GM12892 (cell line): ENCODE measurements at places on chromosomes 12 and 14.
A peak's percentile ranks its signal among the peaks of the same experiment; 100 is the strongest.

DNA sequence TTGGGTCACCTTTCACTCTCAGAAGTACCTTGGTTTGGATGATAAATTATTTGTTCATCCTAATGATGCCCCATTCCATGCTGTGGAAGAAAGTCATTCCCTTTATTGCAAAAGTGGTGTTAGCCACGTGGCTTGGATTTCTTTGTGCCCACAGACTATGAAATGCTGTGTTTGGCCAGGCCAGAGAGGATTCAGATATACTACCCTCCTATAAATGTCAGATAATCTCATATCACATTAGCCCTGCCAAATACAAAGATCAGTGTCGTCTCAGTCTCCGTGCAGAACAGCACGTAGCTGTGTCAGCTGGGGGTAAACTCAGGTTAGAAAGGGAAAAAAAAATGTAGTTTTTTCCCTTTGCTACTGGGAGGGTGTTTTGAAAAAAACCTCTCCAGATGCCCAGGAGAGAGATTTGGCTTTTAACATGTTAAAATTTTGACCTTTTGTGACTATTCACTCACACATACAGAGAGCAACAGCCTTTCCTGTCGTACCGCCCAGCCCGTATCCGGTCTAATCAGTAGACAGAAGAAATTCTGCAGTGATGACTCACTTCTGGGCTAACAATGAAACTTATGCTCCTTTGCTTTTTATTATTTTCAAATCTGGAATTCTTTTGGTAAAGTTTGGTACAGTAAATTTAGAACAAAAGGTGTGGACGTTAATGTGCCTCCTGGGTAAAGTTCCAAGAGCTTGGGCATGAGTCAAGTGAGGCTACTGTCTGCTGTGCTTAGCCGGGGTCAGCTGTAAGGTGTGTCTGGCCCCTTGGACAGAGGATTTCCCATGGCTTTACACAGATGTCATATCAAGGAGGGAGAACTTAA lies 8.5 kb upstream of the PTPRB start:
- DNase-seq, result no peak

- DNase-seq, result peak; percentile 26
These were observed 10.0 kb downstream of the TMCC3 start for GRCh38 chr12:94640134-94640928.

DNA sequence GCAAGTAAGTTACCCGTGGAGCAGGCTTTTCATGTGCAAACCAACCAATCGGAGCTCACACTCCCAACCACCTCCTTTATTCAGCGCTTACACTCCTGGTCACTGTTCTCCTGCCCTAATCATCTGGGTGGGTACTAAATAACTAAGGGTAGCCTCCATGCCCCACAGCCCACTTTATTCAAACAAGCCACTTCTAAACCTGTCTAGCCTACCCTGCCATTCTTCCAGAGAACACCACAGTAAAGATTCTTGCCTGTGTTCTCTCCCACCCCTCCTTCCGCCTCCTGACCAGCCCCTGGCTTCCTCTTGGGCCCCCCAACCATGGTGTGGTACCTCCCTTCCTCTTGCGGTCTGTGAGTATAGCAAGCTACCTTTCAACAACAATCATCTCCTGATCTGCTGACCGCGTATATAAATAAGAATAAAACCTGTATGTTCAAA lies 581.9 kb downstream of the VRK1 start:
- DNase-seq, result no peak

- no peak for DNase-seq
These were observed 50.0 kb downstream of the C2CD5 start for GRCh38 chr12:22494319-22494718.

DNA sequence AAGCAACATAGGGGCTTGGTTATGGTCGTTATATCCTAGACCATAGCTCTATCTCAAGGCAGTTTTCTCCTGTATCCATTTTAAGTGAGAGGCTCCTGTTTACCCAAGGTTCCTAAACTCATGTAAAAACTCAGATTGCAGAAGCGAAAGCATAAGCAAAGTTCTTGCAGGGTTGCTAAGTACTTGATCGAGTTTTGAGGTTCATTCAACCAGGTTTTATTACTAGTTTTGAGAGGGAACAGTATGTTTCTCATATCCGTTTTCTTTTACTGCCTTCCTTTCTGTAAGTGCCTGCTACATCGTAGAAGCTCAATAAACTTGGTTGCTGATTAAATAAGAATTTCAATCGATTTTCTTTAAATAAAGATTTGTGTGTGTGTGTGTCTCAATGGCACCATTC lies 5.1 kb downstream of the AKAP3 start:
- DNase-seq, result no peak

- DNase-seq, result no peak
These were observed 61.9 kb downstream of the SMUG1 start for GRCh38 chr12:54126696-54127537.

- DNase-seq, result no peak
These were observed 74.7 kb downstream of the NOC4L start for GRCh38 chr12:132218915-132219314.

DNA sequence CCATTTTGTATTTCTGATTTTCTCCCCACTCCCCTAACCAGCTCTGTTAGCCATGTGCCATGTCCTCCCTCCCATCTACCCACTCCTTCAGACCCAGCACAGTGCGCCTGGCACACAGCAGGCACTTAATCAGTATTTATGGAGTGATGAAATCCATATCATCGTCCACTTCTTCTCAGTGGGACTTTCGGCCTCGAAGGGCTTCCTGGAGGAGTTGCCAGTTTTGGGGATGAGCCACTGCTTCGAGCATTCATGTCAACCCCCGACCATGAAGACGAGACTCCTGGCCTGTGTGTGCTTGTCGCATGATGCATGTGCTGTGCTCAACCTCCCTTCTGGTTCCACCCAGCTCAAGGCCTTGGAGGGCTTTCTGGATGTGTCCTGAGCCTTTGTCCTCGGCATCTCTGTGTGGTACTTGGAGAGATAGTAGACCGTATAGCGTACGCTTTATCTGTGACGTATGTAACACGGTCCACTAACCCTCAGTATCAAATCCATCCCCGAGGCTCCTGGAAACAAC lies 119.5 kb upstream of the RTL1 start:
- DNase-seq, result no peak

- DNase-seq, result no peak
These were observed 276 bp upstream of the BMAL2 start for GRCh38 chr12:27332407-27332713.

GRCh38 chr14:103855734-103856095 lies 8.3 kb upstream of the PPP1R13B start:
- DNase-seq, result no peak

DNA sequence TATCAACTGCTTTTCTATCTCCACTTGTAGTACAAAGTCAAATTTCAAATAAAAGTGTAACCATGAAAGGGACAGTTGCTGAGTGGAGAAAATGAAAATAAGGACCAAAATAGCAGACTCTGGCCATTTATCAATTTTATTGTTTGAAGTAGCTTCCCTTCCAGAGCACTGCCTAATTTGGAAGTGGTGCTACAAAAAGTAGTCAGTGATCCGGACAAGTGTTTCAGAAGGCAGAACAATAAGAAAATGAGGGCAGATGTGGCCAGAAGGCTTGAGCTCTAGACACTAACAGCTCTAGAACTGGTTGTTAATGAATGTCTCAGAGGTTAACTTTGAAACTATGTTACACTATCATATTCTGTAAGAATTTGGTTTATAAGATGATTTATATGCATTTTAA lies 48.9 kb downstream of the ABCC9 start:
- DNase-seq, result no peak

DNA sequence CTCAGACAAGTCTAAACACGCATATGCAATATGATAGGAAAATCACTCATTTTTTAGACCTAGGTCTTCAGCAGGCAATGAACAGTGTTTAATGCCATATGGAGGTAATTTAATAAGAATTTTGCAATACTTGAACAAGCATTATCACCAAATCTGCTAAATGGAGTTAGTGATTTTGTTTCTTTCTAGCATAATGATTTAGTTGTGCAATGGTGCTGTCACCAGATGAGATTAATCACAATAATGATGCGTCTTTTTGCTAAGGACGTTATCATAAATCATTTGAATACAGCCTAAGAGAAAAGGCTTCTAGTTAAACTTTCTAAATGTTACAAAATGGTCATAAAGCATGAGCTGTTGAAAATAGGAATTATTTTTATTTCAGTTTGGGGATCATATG lies 170.0 kb upstream of the SLC16A7 start:
- DNase-seq, result no peak

DNA sequence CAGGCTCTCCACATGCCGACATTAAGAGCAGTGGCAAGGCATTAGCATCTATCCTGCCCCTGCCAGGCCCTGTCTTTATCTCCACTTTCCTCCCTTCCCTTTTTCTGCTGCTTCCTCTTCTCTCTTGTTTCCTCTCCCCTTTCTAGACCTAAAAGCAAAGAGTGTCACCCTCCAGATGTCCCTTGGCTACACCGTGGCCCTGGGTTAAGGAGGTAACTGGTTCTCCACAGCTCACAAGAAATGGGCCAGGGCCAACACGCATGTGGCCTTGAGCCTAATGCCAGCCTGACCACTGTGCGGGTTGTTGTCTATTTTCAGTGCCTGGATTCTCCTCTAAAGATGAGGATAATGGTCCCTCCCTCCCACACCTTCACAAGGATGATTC lies 41.7 kb upstream of the DDX11 start:
- DNase-seq, result no peak

- DNase-seq, result no peak
These were observed 90.2 kb downstream of the CALM1 start for GRCh38 chr14:90487031-90487430.

DNA sequence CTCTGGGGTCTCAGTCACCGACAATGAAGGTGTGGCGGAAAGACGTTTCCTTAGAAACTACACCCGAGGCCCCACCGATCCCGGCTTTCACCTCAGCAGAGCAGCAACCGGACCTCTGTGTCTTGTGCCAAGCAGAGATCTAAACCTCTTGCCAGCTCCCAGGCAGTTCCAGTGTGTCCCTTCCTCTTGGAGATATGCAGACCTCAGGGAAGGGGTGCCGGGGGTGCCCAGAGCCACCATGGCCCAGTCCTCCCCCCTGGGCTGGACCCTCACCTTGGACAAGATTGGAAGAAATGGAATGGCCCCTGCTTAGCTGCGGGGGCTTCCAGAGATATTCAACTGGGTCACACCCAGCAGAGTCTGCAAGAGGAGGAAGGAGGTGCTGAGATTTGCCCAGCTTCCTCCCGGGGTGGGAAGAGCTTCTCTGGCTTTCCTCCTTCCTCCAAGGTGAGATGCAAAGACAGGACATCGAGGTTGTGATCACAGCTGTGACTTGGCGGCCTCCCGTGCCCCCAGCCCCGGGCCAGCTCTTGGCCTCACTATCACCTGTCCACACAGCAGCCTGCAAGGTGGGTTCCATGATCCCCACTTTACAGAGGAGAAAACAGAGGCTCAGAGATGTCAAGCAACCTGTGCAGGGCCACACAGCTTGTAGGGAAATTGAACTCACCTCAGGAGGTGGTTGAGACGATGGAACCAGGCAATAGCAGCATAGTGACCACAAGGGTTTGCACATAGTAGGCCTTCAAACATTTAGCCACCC lies 281.7 kb upstream of the RTL1 start:
- DNase-seq, result no peak
